ENCODE measurements at places on chromosomes 6 and 20. TPM values are rescaled to one million over a fixed set of nuclear protein-coding genes. Genes with fewer than 3 reads are reported as not detected.
A peak's percentile ranks its signal among the peaks of the same experiment; 100 is the strongest.

GRCh38 chr20:17417225-17417624, 114.0 kb downstream of the BFSP1 start:
- DNase-seq, result no peak

- peak; percentile 90 for DNase-seq
Observed at GRCh38 chr6:3752531-3753227, 1.2 kb upstream of the PXDC1 start.

GRCh38 chr6:149135809-149136208, 181.7 kb upstream of the TAB2 start:
- DNase-seq, result no peak

DNA sequence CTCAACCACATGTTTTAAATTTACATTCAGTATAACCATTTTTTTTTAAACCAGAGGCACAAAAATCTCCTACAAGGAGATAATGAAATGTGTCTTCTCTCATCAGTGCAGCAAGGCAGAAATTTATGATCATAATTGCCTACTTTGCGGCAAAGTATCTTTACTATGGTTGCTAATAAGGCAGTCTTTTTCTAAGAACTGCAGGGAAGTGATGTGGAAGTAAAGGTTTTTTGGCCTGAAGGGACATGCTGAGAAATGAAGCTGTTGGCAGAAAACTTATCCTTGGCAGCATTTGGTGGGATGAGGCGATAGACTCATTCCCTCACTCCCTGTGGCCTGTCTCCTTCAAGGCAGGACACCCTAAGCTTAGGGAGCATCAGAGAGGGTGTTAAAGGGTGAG, 48.7 kb downstream of the SCGN start:
- no peak for DNase-seq

GRCh38 chr6:178119-178518, 114.2 kb upstream of the DUSP22 start:
- DNase-seq, result no peak

DNA sequence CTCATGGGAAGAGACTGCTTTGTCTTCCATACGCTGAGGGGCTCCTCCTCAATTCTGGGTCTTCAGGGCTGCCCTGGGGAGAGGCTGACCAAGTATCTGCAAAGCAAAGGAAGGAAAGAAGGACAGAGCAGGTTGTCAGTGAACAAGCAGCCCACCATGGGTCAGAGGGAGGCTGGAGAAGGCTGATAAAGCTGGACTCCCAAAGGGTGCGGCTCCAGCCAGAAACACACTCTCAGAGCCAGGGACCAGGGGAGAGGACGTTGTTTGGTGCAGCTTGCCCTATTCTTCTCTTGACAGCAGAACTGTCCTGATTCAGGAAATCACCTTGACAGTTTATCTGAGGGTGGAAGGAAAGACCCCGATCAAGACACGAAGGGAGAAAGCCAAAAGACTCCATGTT, 10.4 kb upstream of the CTCFL start:
- DNase-seq, result no peak

DNA sequence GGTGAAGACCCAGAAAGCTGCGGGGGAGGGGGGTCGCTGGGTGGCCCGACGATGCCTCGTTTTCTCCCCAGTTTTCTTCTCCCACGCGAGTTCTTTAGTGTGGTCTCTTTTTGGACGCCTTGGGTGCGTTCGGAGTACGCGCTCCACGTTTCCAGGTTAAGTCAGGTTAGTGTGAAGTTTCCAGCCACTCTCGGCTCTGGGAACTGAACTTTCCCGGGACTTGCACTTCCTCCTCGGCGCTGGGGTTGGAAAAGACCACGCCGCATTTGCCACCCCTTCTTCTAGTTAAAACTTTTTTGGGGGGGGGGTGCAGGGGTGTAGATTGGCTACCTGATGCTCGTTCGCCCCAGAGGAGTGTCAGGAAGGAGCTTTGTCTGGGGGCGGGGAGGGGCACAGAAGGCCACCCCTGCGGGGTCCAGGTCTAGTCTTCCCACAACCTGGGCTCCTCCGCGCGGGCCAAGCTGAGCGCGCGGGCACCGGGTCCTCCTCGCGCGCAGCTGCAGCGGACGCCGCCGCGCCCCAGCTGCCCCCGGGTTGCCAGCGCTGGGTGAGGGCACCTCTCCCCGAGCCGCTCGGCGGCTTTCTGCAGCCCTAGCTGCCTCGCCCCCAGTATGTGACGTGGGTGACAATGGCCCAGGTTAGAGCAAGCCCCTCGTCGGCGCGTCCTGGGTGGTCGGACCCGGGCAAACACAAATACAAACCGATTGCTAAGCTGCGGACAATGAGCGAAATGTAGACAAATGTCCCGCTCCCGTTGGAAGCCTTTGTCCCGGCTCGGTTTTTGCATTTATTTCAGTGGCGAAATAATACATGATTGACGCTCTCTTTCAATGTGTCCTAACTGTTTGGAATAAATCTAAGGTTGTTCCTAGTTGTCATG, 1.7 kb upstream of the NKX2-2 start:
- DNase-seq, result no peak

- peak; percentile 70 for DNase-seq
Observed at GRCh38 chr20:17530716-17531664, at the start of gene BFSP1. BFSP1 (minus strand) TSS chr20:17531379; CDS start chr20:17531329, 50 bp downstream.

DNA sequence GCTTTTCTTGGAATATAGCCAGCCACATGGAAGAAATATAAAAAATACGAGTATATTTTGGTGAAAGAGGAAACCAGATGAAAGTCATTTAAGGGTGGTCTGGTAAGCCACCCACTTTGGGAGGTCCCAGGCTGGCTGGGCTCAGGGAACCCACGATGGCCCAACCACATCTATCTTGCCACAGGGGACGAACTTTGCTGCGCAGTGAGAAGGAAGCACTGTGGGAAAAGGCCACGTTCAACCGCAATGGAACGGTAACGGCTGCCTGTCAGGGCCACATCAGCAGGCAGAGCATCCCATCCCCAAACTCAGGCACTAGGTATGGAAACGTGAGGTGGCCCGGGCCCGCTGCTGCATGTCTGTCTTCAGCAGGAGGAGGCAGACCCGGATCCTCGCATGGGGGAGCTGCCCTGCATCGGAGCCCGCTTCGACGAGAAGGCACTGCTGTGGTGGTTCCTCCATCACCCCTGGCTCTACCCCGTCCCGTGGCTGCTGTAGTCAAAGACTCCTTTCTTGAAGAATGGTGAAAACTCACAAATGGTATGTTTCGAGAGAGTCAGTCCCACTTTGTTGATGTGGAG, 300.4 kb downstream of the KIF16B start:
- DNase-seq, result no peak

DNA sequence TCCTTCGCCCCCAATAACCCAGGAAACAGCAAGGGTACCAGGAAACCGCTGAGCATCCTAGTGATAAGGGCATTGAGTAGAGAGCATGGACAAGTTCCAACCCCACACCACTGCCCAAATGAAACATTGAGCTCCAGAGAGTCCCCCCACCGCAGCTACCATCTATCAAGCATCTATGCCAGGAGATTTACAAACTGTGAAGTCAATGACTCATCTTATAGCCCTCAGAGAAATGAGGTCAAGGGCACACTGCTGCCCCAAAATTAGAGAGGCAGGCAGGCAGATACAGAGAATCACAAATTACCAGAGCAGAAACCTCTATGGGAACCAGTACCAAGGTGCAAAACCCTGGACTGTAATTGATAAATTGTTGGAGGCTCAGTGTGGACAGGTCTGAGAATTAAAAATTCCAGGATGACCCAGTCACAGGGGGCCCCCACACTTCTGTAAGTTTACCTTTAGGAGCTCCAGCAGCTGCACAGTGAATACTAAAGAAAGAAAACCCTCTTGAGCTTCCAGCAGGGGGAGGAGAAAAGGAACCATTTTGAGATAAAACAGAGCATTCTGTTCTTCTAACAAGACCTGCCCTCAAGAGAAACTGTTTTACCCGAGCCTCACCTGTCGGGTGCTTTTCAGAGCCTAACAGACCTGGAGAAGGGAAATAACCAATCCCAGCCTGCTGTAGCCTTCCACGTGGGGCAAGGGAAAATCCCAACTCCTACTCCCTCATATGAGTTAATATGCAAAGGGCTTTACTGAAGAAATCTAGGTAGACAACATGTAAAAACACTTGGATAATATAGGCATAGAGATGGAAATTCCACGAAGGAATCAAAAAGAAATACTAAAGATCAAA, 118.0 kb upstream of the ARID1B start:
- DNase-seq, result no peak

DNA sequence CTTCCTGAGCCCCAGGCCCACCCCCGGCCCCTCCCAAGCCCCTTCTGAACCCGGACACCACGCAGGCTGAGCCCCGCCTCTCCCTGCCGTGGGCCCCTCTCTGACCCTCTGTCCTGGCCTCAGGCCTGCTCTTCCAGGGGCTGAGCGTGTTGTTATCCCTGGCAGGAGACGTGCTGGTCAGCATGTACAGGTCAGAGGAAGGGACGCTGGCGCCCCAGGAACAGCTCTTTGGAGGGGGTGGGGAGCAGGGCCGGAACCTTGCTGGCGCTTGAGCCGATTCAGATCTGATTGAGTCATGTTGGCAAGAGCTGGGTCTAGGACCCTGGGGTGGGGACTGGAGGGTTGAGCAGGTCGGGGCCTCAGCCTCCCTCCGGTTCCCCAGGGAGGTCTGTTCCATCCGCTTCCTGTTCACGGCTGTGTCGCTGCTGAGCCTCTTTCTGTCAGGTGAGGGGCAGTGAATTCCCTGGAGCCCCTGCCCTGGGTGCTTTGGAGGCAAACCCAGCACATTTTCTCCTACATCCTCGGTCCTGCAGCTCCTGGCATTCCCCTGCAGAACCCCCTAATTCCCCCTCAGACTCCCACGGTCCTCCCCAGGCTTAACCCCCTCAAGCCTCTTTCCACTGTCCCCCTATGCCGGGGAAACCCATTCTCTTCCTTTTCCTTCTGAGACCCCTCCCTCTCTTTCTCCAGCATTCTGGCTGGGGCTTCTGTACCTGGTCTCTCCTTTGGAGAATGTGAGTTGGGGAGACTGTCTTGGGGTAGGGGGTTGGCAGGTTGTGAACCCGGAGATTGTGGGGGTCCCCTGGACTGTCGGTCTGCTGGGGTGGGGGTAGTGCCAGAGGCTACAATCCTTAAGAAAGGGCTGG, 2.0 kb downstream of the SPAG4 start:
- peak; percentile 67 for DNase-seq

Gene UBE2C
- 4.2 TPM for total RNA-seq

Gene TLDC2
- not detected for total RNA-seq

Gene FERMT1
- total RNA-seq, result under 0.01 TPM

Gene FAM229B
- total RNA-seq, result 3.3 TPM

Gene TP53TG5
- total RNA-seq, result not detected

Gene GPLD1
- total RNA-seq, result under 0.01 TPM

Gene CCR6
- total RNA-seq, result not detected

All from lung microvascular endothelial cell (primary cell).